ENCODE measurements at places on chromosomes 4 and X. TPM values are rescaled to one million over a fixed set of nuclear protein-coding genes. Genes with fewer than 3 reads are reported as not detected.
A peak's percentile ranks its signal among the peaks of the same experiment; 100 is the strongest.

The PAGE2 gene
- not detected for total RNA-seq

The CT45A1 gene
- not detected for total RNA-seq

The CRLF2 gene
- total RNA-seq, result 0.08 TPM

The CTSO gene
- 0.23 TPM for total RNA-seq

The IL13RA2 gene
- total RNA-seq, result not detected

The NAP1L2 gene
- total RNA-seq, result not detected

The TBC1D9 gene
- 27.3 TPM for total RNA-seq

The AVPR2 gene
- total RNA-seq, result not detected

DNA sequence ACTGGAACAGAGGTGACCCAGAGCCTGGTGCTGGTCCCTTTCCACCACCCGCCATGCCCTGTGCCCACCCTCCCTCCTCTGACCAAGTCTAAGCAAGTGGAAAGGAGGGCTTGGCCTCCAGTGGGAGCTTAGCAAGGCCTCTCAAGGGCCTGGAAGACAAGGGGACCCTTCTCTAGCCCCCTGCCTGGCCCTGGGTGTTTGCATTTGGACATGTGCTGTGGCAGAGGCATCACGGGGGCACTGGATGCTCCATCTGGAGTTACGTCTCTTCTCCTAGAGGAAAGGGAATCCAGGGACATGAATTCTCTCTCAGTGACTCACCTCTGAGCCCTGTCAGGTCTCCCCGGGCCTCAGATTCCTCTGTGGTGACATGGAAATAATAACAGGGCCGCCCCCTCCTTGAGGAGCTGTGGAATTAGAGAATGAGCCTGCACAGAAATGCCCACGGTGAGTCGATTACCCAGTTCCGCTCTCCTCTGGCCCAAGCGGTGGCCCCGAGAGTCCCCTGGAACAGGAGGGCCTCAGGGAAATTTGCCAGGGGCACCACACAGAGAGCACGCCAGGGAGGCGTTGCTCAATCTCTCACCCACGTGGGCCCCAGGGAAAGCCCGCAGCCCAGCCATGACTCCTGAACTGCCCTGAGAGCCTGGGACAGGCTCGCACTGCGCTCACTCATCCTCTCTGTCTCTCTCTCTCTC, 189.6 kb downstream of the BCOR start:
- DNase-seq, result peak; percentile 74

DNA sequence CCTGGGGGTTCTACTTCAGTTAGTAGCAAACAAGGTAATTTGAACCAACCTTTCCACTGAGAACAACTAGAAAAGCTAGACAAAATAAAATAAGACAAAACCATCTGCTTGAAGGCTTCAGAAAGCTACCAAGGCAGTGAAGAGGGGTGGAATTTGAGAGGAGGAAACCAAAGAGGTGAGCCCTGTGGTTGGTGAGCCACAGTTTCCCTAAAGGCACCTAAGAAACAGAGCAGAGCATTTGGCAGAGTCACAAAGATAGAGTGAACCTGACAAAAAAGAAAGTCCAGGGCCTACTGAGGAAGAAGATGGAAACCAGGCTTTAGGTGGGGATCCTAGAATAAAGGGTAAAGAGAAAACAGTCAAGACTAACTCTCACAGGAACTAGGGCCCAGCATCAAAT, 44.3 kb downstream of the CHST7 start:
- DNase-seq, result no peak

GRCh38 chrX:40273356-40274050, 175.7 kb upstream of the BCOR start:
- no peak for DNase-seq

- peak; percentile 48 for DNase-seq
Observed at GRCh38 chrX:107684956-107685385, 56.7 kb downstream of the PRPS1 start.

DNA sequence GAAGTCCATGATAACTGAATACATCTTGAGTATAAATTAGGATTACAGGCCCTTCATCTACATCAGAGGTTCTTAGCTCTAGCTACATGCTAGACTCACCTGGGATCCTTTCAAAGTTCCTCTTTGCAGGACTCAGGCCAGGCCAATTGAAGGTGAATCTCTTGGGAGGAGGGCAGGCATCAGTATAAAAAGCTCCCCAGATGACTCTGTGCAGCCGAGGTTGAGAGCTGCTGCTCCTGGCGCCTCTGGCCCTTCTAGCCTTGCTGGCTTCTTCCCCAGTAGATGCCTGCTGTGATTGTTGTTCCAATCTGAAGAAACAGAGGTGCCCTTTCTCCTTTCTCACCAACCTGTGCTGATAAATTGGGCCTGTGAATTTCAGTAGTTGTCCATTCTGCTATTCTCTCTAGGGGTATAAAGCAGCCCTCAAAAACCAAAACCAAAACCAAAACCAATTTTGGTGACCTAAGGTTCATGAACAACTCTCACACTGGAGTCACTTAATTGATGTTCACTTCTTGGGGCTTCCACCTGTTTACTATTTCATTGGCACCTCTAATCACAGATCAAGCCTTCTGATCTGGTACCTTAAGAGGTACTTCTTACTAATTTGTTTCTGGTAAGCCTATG, 78.7 kb downstream of the SUPT20HL2 start:
- DNase-seq, result no peak

GRCh38 chr4:30720021-30720660, at the start of gene PCDH7:
PCDH7 (plus strand) TSS chr4:30720369; CDS start chr4:30721423, 1,054 bp downstream.
- peak; percentile 88 for DNase-seq

DNA sequence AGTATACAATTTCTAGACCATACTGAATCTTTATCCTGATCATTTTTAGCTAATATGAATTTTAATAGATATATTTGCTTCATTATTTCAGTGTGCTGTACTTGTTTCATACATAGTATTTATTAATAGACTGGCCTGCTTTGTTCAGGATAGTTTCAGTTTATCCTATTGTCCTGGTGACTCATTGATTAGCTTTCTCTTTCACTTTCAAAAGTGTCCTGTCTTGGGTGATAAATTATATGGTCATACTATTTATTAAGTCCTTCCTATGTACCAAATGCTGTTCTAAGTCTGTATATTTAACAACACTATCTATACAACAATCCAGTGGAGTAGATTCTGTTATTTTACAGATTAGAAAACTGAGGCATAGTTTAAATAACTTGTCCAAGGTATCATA, 153.8 kb upstream of the RAPGEF2 start:
- DNase-seq, result no peak

DNA sequence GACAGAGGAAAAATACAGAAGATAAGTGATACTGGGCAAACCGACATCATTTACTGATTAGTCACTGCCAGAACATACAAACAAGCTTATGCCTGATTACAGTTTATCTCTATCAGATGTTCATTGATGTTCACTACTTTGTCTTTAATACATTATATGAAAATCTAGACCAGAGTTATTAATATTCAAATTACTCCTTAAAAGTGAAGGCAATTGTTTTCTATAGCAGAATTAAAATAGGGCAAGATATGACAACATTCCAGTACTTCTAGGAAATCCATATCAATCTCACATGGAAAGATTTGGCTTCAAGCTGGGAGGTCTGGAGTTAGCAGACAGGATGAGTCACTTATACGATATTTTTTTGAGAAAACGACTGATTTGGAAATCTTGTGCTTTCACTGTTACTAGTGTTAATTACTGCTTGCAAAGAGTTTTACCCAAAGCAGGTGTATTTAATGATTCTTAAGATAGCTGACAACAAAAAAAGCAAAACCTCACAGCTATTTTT, 31.8 kb downstream of the HPGD start:
- no peak for DNase-seq

DNA sequence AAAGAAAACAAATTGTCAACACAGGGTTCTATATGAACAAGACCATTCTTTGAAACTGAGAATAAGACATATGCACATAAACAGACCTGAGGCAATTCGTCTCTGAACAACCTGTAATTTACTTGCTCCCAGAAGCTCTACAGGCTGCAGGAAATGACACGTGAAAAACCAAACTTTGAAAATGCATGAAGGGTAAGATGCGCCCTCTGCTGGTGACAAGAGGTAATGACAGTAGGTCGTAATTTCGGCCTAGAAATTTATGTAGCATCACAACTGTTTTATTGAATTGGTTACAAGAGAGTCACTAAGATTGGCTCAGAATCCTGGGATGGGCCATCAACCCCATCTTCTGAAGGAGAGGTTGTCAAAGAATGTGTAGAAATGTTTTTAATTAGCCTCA, 276.5 kb downstream of the PPP4R3C start:
- DNase-seq, result peak; percentile 9

- no peak for DNase-seq
Observed at GRCh38 chrX:11119313-11119943, 8.3 kb downstream of the HCCS start.

- no peak for DNase-seq
Observed at GRCh38 chr4:175639346-175639745, 172.7 kb downstream of the GPM6A start.

GRCh38 chr4:167000141-167000852, 234.0 kb downstream of the SPOCK3 start:
- no peak for DNase-seq

- DNase-seq, result no peak
Observed at GRCh38 chrX:16739574-16739973, 20.2 kb downstream of the SYAP1 start.

DNA sequence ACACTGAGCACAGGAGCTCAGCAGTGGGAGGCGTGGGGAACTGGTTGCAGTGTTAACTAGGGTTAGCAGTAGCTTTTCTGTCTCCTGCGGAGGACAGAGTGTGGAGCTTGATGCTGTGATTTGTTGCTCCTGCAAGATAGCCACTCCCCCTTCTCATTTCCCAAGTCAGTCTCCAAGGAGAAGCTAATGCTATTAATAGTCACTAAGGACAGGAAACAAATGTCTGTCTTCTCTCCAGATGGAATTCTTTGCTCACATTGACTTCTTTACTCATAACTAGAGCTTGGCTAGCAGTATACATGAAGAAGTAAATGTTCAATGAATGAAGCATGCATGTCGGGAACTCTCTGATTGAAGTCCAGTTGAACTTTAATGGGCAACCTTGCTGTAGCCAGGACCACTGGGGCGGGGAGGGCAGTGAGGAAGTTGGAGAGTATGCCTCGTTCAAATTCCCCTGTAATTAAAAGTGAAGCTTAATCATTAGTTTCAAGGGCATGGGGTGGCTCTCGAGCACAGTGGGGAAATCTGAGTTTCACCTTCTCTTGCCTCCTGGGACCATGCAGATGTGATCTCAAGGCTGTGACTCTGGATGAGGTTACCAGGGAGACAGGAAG, 156.6 kb upstream of the SCML1 start:
- no peak for DNase-seq

DNA sequence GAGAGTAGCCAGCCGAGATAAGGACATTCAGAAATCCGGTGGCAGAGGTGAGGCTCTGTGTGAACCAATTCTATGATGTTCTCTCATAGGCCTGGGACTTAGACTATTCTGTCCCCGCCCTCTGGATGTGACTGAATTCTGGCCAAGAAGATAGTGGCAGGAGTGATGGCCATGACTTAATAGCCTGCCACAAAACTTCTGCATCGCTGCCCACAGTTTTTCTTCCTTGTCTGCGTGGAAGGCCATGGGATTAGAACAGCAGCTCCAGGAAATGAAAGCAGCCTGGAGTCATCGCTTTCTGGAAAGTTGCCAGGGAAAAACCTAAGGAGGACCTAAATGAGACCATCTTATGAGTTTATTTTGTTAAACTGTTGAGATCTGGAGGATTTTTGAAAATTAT, 134.7 kb downstream of the F11 start:
- DNase-seq, result peak; percentile 10

GRCh38 chrX:68726366-68726765, 78.9 kb downstream of the STARD8 start:
- DNase-seq, result no peak

GRCh38 chrX:108442901-108443464, 3.3 kb downstream of the COL4A5 start:
- no peak for DNase-seq

- DNase-seq, result no peak
Observed at GRCh38 chrX:54711735-54712134, 86.3 kb downstream of the ITIH6 start.

DNA sequence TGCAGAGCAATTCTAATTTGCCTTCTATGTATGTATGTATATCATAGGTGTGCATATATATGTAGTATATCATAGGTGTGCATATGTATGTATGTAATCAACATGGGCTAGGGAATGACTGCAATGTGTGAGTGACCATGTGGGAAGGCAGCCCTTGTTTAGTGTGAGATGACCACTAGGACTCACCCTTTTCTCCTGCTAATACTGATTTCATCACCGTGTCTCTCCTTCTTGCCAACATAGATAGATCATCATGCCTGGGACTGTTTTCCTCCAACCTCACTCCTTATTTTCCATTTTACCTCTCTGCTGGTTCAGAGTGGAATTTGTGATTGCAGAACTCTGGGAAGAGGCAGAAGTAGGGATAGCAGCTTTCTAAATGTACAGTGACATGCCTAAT, 63.6 kb upstream of the SFRP2 start:
- no peak for DNase-seq

DNA sequence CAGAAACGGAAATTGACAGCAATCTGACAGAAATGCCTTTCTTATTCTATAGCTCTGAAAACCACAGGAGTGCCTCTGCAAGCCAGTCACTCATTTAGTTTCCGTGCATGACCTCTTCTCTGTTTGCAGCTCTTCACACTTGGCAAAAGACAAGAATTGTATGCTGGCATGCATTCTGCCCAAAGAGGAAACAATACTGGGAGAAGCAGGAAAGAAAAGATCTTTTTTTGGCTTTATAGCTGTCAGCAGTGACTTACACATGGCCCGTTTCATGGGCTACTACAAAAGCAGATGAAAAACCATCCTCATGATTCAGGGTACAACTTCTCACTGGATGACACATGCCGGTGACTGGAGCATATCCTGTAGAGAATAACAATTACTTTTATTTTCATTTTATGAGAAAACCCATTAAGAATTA, 249.4 kb downstream of the ADAMTS3 start:
- no peak for DNase-seq
